Stimulated activated CD8-positive, alpha-beta memory T cell treated with anti-CD3 and anti-CD28 coated beads, Interleukin-7, amount 100 ng/mL, for 1 hour (primary cell): ENCODE measurements at places on chromosomes 6 and 20.

DNA sequence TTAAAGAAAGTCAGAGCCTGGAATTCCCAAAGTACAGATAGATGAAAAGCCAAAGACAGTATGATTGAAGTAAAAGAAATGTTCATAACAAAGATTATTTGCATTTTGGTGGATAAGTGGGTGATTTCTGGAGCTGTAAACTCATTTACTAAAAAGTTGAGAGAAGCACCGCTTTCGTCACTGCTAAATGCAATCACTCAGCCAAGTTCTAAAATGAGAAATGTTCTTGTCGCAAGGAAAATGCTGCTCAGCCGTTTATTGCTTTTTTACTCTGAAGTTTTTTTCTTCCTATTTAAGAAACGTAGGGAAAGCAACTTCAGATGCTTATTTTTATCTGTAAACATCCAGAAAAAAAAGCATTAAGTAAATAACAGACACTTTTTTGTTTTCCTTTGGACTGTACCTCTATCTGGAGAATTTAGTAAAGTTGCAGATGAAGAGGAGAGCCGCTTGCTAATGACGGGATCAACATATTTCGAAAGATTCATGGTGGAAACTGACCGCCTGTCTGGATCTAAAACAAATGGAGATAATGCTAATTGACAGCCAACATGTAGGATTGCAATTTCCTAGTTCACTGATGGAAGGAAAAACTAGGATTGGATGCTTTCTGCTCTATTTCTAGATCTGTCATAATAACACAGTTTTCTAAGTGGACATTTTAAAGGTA is 93.8 kb upstream of the BCLAF1 start:
- no peak for DNase-seq

DNA sequence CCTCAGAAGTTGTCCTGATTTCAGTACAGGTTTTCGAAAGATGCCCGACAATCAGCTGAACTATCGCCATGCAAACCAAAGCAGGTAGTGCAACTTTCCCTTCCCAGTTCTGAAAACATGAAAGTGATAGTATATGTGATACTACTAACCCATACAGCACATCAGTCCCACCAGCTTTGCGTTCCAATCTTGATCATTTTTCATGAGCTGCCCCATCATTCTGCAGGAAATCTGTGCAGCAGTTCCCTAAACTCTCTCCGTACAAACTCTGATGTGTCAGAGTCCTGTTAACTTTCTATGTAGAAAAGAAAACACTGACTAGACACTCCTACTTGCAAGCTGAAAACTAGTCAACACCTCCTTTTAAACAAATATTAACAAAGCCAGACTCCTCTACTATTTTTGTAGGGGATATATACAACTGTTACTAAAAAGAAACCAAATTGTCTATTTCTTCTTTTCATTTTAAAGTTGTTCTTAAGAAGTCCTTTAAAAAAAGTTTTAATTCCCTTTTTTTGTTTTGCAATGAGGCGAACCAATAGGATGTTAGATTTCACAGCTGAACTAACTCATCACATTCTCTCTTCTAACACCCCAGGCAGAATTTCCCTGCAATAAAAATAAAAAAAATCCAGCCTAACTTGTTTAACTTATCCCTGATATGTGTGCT is 99.6 kb upstream of the DST start:
- DNase-seq: no peak

- no peak for DNase-seq
Measured at GRCh38 chr6:113447088-113447831, 409.9 kb upstream of the MARCKS start.

GRCh38 chr6:160146454-160147145 is 25.0 kb downstream of the SLC22A1 start:
- DNase-seq: no peak

DNA sequence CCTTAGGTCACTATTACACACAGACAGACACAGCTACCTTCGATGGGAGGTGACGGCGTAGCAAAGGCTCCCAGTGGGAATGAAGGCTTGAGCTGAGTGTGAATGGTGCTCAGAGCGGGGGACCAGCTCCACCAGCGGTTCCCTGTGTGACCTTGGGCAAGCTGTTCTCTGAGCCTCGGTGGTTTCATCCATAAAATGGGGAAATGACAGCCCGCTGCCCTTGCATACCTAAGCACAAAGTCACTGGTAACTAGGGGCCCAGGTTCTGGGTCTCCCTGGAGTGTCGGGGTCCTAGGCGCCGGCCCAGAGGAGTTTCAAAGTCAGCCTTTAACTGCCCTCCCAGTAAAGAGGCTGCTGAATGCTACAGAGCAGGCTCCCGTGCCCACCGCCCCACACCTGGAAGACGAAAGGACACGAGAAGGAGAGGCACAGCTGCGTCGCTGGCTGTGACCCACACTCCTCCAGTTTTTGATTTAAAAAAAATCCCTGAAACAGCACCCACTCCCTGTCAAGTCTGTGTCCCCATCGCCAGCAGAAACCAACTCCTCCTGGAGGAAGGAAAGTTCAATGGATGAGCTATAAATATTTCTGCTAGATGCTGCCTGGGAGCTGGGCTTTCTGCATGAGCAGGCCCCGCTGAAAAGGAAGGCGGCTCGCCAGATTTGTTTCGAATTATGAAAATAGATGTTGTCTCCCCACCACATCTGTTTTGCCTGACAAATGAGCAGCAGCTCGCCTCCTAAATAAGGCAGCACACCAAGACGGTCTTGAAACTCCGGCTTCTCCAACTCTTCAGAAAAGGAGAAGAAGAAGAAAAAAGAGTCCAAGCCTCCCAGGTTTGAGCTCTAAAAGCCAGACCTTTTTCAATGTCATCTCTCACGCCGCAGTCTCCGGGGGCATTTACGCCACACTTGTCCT is 27.4 kb downstream of the PMEPA1 start:
- no peak for DNase-seq

- DNase-seq: no peak
Measured at GRCh38 chr6:159919011-159919511, 28.3 kb downstream of the MAS1 start.

- DNase-seq: no peak
Measured at GRCh38 chr20:43963872-43964791, 49.5 kb downstream of the TOX2 start.

GRCh38 chr6:159052720-159053119 is 7.9 kb upstream of the TAGAP start:
- no peak for DNase-seq

- no peak for DNase-seq
Measured at GRCh38 chr6:99338188-99338587, 11.3 kb downstream of the FAXC start.

DNA sequence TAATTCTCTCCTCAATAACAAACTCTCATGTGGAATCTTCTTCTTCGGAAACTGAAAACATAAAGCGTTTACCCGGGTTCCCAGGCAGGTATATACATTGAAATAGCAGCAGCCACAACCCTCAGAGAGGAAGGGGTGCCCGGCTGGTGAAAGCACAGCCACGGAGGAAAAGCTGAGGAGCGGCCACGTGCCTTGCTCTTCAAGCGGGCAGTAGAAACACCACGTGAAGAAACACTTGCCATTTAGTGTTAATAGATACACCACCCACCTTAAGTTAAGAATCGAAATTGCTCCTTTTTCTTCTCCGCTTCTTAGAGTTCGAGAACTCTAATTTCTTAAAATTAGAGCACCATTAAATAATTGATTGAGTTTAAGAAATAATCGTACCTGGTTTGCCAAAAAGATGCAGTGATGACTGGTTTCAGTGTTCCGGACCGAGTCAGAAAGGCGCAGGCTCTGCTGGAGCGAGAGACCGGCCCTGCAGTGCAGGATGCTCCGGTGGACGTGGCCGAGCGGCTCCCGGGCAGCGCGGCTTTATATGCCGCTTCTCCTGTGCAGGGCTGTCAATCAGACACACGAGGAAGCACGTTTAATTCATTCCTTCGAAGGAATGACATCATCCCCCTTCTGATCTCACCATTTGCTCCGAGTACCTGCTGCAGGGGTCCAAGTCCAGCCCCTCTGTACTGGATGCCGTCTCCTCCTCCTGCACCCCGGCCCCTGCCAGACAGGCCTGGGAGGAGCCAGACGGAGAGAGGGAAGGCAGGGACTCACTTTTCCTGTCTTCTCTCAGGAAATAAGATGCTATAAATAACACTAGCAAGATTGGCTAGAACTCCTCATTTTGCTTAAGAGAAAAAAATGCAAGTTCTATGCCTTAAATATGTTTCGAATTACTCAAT is at the start of gene THBS2:
Gene THBS2, minus strand, starts transcription at position 510 of the 902 bp plus-strand sequence. CDS start 3,062 bp downstream, outside the sequence.
- no peak for DNase-seq

DNA sequence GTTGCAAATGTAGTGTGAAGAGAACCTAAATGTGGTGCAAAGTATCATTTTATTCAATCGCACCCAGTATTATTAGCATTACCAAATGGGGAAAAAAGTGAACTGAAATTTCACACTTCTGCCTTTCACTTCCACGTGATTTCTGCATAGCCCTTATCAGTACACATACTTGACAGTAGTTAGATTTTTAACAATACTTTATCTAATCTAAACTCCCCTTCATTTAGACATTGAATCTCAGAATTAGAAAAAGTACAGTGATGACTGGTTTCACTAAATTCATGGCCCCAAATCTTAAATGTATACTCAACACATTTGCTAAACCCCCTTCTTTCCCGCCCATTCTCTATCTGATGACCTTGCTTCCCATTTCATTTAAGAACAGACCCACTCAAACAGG is 14.3 kb downstream of the STX7 start:
- no peak for DNase-seq

DNA sequence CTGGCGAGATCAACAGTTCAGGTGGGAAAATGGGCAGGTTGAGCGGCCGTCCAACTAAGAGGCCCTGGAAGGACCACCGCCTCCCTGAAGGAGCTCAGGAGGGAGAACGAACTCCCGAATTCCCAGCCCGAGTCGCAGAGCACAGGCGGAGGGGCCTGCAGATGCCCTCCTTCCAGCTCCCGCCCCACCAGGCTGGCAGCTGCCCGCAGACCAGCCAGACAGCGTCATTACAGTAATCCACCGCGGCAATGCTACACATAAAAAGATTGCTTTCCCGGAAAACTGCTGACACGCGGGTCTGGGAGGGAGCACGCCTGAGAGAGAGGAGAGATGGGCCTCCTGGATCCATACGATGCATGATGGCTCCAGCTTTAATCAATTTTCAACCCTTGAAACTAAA is 30.5 kb upstream of the SLCO4A1 start:
- DNase-seq: no peak

DNA sequence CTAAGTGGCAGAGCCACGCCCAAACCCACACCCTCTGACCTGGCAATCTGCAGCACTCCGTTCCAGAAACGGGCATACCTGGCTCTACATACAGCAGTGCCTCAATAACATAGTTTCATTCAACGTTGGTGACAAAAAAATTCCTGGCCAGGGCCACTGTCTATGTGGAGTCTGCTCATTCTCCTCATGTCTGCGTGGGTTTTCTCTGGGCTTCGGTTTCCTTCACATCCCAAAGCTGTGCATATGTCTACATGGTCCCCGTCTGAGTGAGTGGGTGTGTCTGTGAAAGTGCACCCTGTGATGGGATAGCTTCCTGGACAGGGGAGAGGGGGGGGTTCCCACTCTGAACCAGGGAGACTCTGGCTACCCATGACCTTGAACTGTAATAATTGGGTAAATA is 2.1 kb downstream of the KIAA0319 start:
- DNase-seq: no peak

DNA sequence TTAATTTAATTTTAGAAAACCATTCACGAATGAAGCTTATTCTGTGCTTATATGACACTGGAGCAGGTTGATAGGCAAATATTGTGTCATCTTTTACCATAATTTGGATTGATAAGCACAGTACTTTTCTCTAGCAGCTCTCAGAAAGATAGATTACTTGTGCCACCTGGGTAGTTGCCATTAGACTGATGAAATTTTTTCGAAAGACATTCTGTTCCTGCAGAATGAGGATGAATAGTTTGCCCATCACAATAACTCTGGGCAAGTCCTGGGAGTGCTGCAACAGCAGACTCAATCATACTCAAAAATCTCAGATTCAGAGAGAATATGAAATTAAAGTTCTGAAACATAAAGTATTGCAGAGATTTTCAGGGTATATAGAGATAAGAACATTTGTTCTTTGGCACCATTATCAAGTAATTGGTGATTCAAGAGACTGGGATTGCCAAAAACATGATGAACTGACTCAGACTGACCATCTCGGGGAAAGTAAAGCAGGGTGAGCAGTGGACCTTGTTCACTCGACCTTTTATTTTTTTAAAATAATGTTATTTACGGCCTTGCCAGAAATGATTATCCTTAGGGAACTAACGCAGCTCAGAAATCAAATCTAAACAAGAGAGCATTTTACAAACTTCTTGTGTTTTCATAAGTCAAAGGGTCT is 65.8 kb upstream of the PTCHD4 start:
- DNase-seq: no peak

GRCh38 chr6:43924222-43924702 is 154.3 kb downstream of the VEGFA start:
- peak; percentile 19 for DNase-seq

DNA sequence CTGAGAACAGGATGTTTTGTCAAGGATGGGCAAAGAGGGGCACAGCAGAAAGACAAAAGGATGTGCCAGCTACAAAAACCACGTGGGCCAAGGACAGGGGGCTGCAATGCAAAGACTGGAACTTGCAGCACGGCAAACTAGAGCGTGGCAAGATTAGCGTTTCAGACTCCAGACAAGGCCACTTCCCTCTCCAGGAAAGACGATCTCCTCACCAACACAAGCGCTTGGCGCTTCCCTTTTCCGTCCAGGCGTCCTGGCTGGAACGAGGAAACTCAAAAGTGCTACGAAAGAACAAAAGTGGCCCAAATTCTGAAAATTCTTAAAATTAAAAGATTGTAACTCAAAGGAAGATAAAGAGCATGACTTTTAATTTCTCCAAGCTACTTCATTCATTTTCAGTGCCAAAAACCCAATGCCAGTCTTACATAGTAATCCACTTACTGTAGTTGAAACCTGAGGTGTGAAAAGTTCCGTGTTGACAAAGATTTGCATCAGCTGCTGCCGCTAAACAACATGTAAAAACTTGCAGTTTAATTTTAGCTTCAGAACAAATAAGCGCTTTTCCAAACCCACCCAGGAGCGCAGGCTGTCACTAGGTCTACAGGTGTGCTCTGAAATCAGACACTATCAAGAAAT is 207.1 kb upstream of the RREB1 start:
- DNase-seq: no peak

- no peak for DNase-seq
Measured at GRCh38 chr6:8943073-8943472, 507.7 kb upstream of the SLC35B3 start.

GRCh38 chr20:49989234-49990065 is 6.7 kb downstream of the SNAI1 start:
- DNase-seq: no peak
